Activated naive CD8-positive, alpha-beta T cell treated with anti-CD3 and anti-CD28 coated beads, Interleukin-2, amount 50 U/mL, for 24 hours (primary cell): ENCODE measurements at places on chromosomes 6 and 20.
A peak's percentile ranks its signal among the peaks of the same experiment; 100 is the strongest.

GRCh38 chr6:142171351-142171750 lies 24.3 kb downstream of the VTA1 start:
- DNase-seq, result no peak

DNA sequence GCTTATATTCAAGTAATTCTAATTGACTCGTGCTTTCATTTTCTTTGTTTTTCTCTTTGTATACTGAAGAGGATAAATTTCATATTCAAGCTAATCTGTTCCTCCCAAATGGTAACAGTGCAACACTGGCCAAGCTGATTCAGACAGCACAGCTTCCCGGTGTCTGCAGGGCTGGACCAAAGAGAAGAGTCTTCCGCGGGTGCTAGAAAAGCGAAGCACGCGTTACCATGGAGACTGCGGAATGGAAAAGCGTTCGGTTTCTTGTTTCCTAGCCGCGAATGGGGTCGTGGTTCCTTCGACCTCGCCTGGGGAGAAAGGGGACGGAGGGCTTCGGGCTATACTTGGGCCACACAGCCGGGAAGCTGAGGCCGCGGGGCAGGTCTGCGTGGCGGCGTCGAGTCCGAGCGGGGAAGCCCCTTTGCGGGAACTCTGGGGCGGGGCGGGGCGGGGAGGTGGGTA lies 6.2 kb upstream of the ZNF311 start:
- peak; percentile 41 for DNase-seq

DNA sequence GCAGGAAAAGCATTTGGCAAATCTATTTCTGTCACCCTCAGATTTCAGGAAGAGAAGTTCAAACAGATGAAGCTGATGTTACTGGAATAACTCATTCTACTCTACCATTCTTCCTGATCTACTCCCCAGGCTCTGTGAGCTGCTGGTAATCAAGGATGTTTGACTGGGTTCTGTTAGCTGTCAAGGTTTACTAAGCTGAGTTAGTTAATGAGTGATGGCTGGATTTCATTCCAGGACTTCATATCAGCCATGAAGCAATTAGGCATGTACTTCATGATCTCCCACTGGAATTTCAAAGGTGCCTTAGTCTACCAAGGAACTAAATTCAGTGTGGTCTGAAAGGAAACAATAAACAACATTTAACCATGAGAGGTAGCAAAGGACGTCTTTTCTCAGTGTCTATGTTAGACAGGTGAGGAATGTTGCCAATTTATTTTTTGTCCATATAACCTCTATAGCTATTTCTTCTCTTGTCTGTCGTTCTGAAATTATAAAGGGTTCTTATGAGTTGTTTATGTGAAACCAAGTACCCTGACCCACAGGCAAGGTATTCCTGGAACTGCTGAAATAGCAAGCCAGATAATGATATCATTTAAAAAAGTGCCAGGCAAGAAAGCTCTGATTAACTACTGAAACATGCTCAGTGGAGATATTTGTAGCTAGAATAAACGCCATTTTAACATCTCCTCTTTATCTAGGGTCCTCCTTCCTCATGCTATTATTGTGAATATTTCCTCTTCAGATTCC lies 112.9 kb downstream of the BACH2 start:
- no peak for DNase-seq

DNA sequence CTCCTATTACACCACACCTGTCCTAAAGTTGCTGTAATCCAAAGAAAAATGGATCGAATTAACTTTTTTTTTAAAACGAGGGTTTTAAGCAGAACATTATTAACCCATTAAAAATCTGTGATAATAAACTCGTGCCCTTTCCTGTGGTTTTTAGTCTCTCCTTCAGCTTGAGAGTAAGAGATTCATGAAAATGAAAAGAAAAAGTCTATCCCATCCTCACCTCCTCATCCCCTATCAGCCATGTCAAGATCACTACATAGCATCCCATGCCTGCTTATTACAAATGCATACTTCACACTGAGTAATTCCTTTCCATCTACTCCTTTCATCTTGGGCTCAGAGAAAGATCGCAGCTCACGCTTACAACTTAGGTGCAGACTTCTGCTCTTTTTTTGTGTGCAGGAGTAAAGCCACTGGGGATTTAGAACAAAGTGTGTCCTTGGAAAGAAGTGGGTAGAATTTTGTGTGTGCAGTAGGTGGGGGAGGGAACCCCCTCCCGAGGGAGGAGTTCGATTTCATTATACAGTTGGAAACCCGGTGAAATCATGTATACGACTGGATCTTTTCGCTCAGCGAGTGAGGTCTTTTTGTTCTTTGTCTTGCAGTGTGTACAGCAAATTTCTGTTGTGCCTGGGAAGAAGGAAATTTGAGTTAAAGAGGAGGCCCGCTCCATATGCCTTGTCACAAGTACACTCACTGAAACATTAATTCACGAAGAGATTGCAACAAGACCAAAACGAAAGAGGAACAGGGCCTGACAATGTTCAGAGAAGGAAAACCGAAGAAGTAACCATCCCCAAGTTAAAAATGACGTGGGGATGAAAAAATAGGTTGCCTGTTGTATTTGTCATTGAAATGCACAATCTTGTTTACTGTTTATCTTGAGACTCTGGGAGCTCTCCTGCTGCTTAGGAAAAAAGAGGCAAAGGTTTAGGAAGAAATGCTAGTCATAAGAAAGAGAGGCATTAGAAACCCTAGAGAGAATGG lies 146.5 kb upstream of the ZNF217 start:
- DNase-seq, result peak; percentile 18

DNA sequence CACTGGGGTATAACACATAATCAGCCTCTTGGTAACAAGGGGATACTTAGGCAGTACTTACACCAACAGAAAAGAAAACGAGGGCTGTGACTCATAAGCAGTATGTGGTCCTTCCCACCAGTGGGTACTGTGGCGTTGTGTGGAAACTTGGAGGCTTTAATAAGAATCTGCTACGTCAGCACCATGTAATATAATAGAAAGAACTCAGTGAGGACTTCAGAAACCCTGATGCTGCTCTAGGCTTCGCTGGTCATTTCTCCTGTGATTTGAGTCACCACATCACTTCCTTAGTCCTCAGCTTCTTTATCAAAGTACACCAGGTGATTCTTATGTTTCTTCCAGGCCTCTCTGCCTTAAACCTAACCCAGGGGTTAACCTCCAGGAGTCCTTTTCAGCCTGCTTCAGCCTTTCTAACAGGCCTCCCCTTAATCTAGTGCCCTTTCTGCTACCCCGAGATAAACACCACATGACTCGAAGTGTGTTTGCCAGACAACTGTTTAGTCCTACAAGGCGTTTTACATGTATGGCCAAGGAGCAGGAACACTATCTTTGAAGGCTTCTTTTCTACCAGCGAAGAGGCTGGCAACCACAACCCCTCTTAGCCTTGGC lies 68.5 kb downstream of the FYN start:
- DNase-seq, result peak; percentile 62

DNA sequence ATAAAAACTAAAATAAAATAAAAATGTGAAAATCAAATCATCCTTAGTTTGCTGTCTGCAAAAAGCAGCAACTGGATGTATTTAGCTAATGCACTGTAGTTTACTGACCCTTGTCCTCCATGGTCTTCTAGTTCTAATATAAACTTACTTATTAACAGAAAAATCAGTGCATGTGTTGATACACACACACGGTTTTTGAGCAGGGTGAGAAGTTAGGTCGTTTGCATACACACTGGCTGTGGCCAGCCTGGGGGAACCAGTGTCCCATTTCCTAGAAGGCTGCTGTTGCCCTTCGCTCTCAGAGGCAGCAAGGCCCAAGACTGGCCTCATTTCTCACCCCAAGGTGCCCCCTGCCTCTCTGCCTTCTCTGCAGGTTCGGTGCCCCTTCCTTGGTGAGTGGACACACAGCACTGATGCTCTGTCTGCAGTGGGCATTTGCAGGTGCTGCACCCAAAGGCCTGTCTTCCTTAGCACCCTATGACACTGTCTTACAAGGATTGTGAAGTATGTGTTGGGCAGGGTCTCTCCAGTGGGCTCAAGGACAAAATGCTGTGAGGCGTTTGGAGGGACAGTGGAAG lies 168.5 kb downstream of the SCP2D1 start:
- DNase-seq, result no peak

DNA sequence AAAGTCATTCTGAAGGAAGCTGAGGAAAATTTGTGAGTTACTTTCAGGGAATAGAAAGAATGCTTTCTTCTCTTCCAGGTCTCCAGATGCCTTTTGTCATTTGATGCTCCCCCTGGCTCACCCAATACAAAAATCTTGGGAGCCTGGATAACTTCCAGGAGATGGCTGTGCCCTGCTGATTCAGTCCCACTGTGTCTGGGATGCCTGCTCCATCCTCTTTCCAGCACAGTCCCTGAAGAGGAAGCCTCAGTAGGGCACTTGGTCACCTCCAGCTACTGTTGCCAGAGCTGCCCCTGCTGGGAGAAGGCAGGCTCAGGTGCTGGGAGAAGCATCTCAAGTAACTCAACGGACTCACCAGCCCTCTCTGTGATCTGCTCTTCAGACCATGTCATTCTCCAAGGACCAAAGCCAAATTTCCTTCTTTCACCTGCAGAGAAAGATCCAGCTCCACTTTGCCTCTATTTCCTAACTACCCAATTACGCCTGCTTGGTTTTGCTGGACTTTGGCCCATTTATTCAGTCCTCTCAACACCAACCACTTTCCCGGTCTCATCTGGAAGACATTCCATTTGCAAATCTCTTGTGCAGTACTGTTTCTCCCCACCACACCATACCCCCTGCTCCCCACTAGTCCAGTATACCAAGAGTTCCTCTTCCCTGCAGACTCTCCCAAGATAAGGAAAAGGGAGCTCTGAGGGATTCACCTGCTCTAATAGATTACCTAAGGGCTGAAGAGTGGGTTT lies 53.3 kb downstream of the SLC23A2 start:
- DNase-seq, result no peak

GRCh38 chr20:36572701-36573102 lies 695 bp upstream of the TGIF2 start:
- peak; percentile 74 for DNase-seq

DNA sequence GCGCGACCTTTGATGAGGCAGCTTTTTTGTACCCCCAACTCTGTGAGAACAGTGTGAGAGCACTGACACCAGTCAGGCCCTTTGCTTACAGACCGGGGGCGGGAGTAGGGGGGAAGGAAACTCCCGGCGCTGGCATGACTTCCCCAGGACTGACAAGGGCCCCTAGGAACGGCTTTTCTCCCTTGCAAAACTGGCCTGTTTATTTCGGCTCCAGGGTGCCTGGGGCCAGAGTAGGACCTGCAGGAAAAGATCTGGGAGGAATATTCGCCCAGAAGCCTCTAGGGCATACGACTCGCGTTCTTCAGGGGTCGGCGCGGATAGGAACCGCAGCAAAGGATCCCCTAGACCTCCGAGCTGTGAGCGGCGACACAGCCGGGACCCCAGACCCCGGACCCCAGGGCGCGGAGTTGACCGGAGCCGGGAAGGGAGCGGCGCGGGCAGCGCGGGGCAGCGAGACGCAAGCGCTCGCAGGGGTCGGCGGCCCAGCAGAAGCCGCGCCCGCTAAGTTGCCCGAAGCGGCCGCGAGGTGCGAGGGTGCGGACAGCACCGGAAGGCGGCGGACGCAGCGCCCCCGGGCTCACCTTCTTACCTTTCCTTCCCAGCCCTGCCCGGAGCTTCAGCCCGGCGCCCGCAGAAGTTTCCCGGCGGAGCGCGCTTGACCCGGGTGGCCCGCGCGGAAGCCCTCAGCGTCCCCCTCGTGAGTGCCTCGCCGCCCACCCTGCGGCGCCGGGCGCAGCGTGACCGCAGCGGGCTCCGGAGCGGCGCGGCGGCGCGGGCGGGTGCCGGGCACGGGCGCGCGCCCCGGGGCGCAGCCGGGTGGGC lies at the start of gene POPDC3:
Gene POPDC3 (minus strand): TSS at position 771 of the 822 bp plus-strand sequence. CDS start 18,105 bp downstream, outside the sequence.
- peak; percentile 15 for DNase-seq

DNA sequence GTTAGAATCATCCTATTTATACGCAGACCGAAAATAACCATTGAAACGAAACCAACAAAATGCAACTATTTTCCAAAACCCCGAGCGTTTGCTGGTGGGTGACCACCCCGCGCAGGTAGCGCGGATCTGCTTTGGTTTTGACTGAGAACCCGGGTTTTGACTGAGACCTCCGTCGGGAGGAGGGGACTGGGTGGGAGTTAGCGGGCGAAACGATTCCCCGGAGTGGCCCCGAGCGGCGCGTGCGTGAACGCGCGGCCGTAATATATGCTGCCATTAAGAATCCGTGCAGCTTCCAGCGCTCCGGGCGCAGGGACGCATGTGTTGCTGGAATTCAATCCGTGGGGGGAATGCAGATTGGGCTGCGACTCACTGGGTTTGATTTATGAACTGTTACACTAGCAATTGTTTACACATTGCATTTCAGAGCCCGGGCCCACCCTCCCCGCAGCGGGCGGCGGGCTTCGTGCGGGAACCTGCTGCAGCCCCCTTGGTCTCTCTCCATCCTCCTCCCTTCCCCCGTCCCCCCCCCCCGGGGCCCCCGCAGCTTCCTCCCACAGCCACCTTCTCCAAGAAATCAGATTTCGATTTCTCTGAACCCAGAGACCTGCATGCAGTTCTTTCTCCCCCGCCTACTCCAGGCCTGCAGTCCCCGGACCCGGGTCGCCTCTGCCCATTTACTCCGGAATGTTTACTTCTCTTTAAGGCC lies 9.9 kb downstream of the NRN1 start:
- DNase-seq, result no peak

- no peak for DNase-seq
These were observed 53.8 kb upstream of the SLC22A23 start for GRCh38 chr6:3510617-3511016.

DNA sequence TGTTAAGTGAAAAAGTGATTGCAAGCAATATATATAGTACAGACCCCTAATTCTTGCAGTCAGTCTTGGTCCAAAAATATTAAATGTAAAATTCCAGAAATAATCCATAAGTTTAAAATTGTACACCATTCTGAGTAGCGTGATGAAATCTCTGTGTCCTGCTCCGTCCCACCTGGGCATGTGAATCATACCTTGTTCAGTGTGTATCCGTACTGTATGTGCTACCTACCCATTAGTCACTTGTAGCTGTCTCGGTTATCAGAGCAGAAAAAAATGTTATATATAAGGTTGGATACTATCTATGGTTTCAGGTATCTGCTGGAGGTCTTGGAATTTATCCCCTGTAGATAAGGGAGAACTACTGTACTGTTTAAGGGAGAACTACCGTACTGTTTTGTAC lies 16.3 kb downstream of the IRAK1BP1 start:
- no peak for DNase-seq

DNA sequence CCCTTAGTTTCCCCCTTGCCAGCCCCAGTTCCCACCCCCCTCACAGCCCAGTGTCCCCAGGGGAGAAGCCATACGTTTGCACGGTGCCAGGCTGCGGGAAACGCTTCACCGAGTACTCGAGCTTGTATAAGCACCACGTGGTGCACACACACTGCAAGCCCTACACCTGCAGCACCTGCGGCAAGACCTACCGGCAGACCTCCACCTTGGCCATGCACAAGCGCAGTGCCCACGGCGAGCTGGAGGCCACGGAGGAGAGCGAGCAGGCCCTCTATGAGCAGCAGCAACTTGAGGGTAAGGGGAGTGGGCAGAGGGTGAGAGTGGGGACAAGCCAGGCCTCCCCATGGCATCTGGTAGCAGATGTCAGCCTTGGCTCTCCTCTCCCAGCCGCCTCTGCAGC lies 5.1 kb upstream of the DEF6 start:
- DNase-seq, result no peak

DNA sequence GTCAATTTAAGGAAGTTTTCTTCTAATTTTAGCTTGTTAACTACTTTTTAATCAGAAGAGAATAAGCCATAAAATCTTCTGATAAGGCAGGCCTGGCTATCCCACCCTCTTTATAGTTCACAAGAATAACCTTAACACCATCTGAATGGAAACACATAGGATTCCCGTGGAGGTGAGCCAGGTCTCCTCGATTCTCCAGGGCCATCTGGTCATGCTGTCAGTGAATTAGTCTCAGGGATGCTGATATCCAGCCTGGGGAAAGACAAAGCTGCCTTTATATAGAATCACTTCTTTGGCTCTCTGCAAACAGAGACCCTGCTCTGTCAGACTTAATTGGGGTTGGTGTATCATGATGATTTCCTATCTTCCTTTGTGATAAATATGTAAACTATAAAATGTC lies 30.1 kb upstream of the TAGAP start:
- no peak for DNase-seq
